ENCODE measurements at places on chromosomes 2 and 18.

- no peak for DNase-seq
Measured at GRCh38 chr2:240911641-240912265, 5.6 kb downstream of the CROCC2 start.

- no peak for DNase-seq
Measured at GRCh38 chr2:42978887-42979415, 186.6 kb upstream of the HAAO start.

DNA sequence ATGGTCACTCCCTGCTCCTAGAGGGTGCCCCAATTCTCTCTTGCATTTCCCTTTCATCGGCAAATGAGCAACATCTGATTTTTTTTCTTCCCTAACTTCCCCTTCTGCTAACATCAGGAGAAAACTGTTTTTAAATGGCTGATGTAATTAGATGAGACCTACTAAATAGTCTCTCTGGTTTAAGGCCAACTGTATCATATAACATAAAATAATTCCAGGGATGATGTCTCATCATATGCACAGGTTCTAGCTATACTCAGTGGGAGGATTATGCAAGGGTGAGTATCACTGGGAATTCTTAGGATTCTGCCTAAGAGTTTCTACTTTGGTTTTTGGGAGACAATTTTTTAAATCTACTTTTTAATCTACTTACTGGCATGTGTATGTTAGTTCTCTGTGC is 193.4 kb downstream of the PARD3B start:
- no peak for DNase-seq

- no peak for DNase-seq
Measured at GRCh38 chr2:145752091-145752806, 1232.3 kb upstream of the ZEB2 start.

GRCh38 chr2:26330604-26331003 is 15.3 kb upstream of the SELENOI start:
- DNase-seq, result no peak

- no peak for DNase-seq
Measured at GRCh38 chr2:173761603-173762119, 203.5 kb downstream of the SP3 start.

DNA sequence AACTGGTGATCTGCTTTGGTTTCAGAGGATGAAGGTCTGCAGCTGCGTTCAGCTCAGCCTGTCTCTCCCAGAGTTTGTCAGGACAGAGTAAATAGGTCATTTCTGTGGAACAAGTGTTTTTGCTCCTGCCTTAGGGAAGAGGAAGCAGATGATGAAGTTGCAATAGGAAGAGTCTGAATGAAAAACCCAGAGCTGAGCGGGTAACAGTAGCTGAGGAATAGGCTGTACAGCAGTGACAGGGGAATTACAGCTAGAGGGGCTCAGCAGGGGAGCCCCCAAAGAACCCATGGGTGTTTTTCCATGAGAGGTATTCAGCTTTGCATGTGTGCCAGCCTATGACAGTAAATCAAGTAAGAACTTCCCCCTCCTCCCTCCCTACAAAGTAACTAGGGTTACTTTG is 10.3 kb upstream of the CYBRD1 start:
- DNase-seq, result no peak

GRCh38 chr2:52428224-52428623 is 1339.4 kb upstream of the CHAC2 start:
- no peak for DNase-seq

- DNase-seq, result no peak
Measured at GRCh38 chr2:105610576-105611332, 134.0 kb upstream of the NCK2 start.

DNA sequence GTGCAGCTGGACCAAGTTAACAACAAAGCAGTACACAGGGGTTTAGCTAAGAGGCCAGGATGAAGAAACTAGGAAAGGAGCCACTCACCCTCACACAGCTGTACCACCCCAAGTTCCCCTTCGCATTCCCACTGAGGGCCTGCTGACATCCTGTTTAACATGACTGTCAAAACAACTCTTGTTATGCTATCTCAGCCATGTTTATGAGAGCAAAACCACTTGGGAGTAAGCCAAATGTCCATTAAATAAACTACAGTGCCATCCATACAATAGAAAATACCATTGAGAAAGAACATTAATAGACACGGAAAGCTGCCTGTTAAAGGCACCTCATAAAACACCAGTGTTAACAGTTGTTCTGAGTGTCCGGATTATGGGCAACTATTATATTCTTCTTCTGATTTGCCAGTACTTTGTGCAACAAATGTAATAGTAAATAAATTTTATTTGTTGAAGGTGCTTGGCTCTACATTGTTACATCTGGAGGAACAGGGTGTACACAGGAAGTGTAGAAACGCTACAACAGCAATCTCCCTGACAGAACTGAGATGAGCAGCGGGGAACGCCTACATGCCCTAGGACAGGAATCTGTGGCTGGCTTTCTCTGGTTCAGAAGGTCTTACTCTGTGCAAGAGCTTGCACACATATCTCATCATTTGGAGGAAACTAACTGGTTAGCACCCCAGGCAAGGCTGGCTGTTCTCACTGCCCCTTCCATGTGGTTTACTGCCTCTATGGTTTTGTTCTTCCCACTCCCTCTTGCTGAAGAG is 85.6 kb downstream of the EHD3 start:
- DNase-seq, result no peak

DNA sequence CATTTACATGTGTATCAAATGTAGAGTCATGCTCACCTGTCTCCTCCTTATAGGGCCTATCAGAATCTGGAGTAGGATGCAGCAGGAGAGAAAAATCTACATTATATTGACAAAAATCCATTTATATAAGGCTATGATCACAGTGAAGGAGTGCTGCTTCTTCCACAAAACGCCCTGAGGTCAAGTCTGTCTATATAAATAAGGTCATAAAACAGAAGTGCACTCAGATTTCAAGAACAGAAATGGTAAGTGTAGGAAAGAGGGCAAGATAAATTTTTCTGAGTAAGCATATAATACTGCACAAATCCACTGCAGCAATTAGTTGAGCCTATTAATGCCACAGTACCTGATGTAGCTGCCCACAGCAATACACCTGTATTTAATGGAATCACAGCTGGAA is 51.8 kb downstream of the COL5A2 start:
- DNase-seq, result peak; percentile 94

DNA sequence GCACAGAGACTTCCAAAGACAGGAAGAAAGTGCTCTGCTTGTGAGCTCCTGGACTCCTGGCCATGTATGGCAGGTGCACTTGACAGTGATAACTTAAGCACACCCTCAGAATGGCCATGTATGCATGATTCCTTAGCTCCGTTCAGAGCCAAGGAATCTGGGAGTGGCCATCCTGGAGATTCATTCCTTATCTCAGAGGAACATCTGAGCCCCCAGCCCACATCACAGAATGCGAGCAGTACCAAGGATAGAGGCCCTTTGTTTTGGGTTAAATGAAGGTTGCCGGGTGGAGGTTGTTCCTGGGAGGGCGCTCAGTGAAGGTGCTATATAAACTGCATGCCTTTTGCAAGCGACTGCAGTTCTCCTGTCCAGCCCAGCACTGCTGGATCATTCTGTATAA is 26.9 kb downstream of the DIPK1C start:
- no peak for DNase-seq

DNA sequence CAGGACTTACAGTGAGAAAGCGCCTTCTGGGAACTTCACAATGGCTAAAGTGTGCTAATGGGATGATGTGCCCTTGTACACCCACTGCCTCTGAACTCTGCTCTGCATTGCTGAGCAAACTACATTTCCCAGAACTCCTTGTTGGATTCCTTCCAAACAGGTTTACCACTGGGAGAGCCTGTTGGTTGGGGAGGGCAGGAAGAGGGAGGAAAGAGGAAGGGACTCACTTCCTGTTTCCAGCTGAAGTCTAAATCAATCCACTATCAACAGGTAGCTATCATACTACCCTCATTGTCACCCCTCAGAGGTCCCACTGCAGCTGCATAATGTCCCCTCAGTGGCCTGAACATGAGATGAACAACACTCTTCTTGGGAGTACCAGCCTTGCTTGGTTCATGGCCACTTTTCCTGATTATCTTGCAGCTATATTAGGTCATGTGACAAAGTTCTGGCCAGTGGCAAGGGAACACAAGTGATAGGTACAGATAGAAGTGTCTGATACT is 109.7 kb downstream of the MSH2 start:
- DNase-seq, result no peak

GRCh38 chr2:200428961-200429665 is 80.8 kb downstream of the KCTD18 start:
- no peak for DNase-seq

DNA sequence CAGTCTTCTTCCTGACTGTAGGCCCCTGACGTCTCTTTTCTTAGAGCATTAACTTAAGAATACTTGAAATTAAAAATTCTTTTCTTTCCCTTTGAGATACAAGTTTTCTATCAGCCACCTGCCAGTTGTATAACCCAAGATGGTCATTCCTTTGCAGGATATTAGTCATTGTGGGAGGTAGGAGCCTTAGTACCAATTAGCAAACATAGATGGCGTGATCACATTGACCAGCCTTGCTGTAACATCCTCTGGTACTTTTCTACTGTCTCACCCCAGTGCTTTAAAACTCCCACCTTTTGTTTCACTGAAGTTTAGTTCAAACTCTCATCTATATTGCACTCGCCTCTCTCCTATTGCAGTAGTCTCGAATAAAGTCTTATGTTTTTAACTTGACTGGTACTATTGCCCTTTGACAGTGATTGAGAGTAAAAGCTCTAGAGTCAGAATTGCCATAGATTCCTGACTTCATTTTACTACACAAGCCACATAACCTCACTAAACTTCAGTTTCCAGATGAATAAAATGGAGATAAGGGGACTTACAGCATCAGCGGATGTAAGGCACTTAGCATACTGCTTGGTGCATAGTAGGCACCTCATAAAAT is 74.1 kb downstream of the VRK2 start:
- DNase-seq, result no peak

- DNase-seq, result no peak
Measured at GRCh38 chr2:148027822-148028221, 6.9 kb downstream of the MBD5 start.

DNA sequence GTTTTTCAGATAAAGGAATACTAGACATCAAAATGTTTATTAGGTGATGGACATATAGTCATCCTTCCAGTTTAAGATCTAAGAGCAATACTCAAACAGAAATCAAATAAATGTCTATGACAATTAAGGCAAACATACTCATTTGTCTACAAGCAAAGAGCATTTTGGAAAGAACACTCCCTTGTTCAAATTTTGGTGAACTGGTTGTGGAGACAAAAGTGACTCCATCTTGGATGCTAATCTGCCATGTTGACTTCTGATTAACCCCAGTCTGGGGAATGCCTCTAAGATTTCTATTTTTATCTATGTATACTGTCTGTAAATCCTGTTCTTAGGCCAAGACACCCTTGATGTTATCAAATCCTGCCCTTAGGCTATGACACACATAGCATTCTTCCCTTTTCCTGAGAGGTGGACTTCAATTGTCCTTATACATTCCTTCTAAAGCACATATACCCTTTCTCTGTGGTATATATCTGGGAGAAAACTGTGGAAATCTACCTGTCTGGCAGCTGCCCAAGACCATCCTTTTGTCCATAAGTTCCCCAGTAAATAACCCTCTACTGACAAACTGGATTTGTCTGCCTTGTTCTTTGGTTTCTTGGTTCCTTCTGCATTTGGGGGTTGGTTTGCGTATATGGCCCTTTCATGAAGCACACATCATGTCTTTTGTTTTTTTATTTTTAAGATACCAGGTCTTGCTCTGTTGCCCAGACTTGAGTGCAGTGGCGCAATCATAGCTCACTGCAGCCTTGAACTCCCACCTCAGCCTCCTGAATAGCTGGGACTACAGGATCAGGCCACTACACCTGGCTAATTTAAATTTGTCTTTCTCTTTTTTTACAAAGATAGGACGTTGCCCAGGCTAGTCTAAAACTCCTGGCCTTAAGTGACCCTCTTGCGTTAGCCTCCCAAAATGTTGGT is 12.5 kb upstream of the PLEKHM3 start:
- no peak for DNase-seq

GRCh38 chr2:108139521-108139920 is 100.2 kb upstream of the SULT1C3 start:
- no peak for DNase-seq

- DNase-seq, result no peak
Measured at GRCh38 chr2:21020031-21020667, 23.7 kb downstream of the APOB start.

DNA sequence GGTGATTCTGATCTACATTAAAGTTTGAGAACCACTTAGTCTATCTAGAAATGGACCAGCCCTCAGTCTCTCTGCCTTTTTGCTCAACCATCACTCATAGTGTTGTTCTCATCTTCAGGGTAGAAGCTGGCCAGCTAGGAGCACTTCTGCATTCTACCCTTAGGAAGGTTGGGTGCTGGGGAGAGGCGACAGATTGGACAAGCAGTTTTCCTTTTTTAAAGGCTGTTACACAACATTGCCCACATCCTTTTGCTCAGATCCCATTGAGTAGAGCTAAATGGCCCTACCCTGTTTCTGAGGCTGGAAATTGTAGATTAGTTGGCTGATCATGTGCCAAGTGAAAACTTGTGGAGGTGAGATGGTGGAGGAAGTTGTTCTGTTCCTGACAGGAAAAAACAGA is 35.6 kb downstream of the OSBPL6 start:
- DNase-seq, result no peak

DNA sequence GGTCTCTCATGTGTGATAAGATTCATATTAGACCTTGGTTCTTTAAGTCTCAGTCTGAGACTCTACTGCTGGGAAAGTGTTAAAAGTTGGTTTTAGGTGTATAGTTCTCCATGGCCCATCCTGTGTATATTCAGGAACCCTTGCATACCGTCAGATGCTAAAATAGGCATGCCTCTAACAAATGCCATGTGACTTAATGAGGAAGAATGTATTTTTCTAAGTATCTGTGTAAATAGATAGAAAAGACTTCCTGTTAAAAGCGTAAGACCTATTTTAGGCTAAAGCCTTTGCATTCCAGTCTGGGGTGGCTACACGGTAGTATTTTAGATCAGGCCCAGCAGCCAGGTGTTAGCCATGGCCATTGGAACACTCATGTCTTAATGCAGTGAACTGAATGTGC is 73.3 kb downstream of the RHBDD1 start:
- DNase-seq, result no peak

- no peak for DNase-seq
Measured at GRCh38 chr2:138502255-138503086, 901 bp downstream of the SPOPL start.

- DNase-seq, result peak; percentile 69
Measured at GRCh38 chr2:10048501-10049171, 5.3 kb downstream of the KLF11 start.

GRCh38 chr2:46299365-46300263 is 2.4 kb downstream of the EPAS1 start:
- DNase-seq, result peak; percentile 3

DNA sequence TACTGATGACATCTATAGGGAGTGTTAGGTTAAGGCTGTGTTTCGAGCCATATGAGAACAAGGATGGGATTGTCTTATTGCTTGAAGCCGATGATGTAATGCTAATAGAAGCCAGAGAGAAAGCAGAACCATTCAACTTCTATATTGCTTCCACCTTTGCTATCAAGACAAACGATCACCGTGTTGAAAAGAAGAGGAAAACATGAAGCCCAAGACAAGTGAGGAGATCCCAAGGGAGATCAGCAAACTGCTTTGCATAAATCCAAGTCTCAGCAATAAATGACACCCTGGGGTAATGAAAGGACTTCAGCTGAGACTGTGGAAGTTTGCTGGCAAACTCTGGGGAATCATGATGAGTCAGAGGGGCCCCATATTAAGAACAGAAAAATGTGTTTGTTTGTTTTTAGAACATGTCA is 206.2 kb downstream of the NCKAP5 start:
- no peak for DNase-seq

GRCh38 chr2:234483568-234484251 is 13.2 kb downstream of the ARL4C start:
- DNase-seq, result no peak
